Stimulated activated CD8-positive, alpha-beta memory T cell treated with anti-CD3 and anti-CD28 coated beads, Interleukin-4, amount 100 ng/mL, for 1 hour (primary cell): ENCODE measurements at places on chromosomes 1 and 21.
A peak's percentile ranks its signal among the peaks of the same experiment; 100 is the strongest.

DNA sequence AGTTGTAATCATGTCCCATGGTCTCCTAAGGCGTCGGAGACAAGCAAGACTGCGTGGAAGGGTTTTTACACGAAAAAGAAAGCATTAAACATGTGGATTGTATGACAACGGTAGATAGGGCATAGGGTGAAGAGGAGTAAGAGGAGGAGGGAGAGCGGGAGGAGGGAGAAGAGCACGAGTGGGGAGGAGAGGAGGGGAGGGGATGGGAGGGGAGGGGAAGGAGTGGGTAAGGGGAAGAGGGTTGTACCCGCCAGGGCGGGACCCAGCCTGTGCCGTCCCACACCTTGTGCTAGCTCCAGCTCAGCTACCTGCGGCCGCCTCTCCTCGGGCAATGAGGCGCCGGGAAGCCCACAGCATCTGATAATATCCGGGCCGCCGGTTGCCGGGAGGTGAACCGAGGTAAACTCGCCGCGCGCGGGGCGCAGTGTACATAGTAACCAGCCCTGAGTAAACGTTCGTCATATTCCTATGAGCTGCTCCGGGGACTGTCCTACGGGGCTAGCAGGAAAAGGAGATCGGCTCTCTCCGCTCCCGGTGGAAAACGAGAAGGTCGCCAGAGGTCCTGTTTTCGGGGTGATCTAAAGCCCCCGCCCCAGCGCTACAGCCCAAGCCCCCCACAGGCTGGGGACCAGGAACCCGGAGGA is 449 bp upstream of the RCAN3 start:
- DNase-seq, result peak; percentile 41

DNA sequence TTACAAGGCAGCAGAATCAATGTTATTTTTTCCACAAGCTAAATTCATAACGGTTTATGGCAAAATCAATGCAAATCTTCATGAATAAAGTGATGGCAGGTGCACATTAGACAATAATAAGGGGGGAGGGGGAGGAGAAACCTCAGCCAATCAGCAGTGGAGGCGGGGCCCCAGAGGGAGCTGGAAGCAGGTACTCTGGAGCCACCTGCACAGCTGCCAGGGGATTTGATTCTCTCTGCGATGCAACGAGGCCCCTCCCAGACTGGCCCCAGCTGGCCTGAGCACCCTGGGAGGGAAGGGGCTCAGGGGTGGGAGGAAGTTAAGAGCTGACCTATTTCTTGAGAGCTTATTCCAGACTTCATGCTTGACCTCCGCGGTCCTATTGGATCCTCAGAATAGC is 127.8 kb upstream of the IGSF21 start:
- no peak for DNase-seq

GRCh38 chr1:173258479-173259264 is 51.5 kb upstream of the TNFSF4 start:
- DNase-seq, result no peak

DNA sequence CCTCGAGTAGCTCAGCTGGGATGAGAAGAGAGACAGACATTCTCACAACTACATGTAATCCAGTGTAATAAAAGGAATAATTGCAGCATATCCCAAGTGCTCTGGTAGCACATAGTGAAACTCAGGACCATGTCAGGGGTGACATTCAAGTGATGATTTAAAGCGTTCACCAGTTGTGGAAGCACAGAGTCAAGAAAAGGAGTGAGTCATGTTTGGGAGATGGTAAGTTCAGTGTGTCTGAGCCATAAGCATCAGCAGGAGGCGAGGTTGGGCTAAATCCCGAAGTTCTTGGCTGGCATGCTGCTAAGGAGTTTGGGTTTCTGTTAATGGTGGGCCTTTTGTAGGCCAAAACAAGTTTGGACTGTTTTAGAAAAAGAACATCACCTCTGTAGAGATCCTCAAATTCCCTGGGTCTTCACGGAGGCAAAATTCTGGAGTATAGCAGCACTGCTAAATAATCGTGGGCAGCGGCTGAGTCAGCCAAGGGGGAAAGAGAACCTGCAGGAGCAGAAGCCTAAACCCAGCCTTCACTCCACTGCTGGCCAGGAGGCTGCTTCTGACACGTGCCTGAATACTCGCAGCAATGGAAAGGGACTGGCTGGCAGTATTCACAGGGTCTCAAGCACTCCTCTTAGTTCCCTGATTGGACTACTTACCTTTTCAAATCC is 7.2 kb upstream of the NHLH1 start:
- no peak for DNase-seq

GRCh38 chr1:241635556-241636152 is 4.5 kb downstream of the CHML start:
- DNase-seq, result no peak
